Uterus (tissue), 4 donors: ENCODE measurements at places on chromosomes 3 and 15. TPM values are rescaled to one million over a fixed set of nuclear protein-coding genes. Genes with fewer than 3 reads are reported as not detected.
A peak's percentile ranks its signal among the peaks of the same experiment; 100 is the strongest.

GRCh38 chr3:102528727-102529126 lies 93.9 kb downstream of the ZPLD1 start:
- no peak overlapping the region for H3K4me3 ChIP-seq
- no peak overlapping the region for H3K27ac ChIP-seq
- no peak for DNase-seq
- H3K4me1 ChIP-seq: no peaks in the 10 kb centered on the region
- H3K27me3 ChIP-seq: no peaks in the 10 kb centered on the region

DNA sequence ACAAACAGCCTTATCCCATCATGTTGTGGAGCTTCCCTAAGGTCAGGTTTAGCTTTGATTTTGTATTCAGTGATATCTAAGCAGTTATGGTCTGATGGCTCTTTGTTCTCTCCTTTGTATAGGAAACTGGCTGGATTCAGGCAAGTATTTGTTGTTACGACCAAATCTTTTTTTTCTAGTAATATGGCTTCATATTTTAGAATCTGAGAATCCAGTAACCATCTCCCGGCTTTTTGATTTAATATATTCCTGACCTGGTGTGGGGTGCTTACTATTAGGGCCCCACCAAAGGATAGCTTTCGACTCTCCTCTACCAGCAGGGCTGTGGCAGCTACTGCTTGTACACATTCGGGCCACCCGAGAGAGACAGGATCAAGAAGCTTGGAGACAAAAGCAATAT lies 23.0 kb downstream of the ARL8B start:
- no peaks in the 10 kb centered on the region for H3K36me3 ChIP-seq
- H3K4me3 ChIP-seq: no peak overlapping the region
- H3K27ac ChIP-seq: no peak overlapping the region

- H3K4me3 ChIP-seq: no peak overlapping the region
- H3K4me1 ChIP-seq: no peaks in the 10 kb centered on the region
- H3K27ac ChIP-seq: no peak overlapping the region
- DNase-seq: no peak
Measured at GRCh38 chr3:194397757-194398312, 1.2 kb downstream of the GP5 start.

DNA sequence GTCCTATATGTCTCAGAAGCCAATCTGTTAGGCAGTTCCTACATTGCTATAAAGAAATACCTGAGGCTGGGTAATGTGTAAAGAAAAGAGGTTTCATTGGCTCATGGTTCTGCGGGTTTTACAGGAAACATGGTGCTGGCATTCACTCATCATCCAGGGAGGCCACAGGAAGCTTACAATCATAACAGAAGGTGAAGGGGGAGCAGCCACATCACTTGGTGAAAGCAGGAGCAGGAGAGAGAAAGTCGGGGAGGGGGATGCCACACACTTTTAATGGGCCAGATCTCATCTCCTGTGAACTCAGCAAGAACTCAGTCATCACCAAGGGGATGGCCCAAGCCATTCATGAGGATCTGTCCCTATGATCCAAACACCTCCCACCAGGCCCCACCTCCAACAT lies 9.1 kb downstream of the SLC49A4 start:
- H3K27ac ChIP-seq: no peak overlapping the region
- H3K4me3 ChIP-seq: no peak overlapping the region
- no peak for DNase-seq

DNA sequence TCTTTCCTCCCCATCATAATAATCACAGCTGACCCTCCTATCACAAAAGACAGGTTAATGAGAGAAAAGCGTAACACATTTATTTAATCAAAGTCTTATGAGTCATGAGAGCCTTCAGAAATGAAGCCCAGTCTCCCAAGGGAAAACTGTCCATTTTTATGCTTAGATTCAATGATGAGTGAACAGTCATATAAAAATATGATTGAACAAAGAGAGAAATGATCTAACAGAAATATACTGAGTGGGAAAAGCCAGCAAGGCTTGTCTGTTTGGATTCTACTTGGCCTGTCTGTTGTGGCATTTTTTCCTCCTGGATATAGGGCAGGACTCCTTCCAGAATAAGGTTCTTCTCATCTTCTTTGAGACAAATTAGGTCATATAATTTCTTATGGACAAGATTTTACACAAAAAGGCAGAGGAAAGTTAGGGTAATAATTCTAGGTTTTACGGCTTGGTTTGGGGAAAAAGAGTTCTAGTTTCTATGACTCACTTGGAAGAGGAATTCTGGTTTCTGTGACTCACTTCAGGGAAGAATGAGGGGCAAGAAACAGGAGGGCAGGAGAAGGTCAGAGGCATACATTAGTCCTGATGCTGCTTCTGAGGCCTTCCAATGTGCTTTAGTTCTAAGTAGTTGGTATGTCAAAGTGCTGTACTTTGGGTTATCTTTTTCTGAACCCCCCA lies 534.2 kb downstream of the ZIC1 start:
- H3K36me3 ChIP-seq: no peaks in the 10 kb centered on the region
- peak overlapping the region; percentile 56 for H3K27ac ChIP-seq
- H3K27me3 ChIP-seq: no peaks in the 10 kb centered on the region
- H3K4me3 ChIP-seq: no peak overlapping the region
- H3K4me1 ChIP-seq: no peaks in the 10 kb centered on the region

DNA sequence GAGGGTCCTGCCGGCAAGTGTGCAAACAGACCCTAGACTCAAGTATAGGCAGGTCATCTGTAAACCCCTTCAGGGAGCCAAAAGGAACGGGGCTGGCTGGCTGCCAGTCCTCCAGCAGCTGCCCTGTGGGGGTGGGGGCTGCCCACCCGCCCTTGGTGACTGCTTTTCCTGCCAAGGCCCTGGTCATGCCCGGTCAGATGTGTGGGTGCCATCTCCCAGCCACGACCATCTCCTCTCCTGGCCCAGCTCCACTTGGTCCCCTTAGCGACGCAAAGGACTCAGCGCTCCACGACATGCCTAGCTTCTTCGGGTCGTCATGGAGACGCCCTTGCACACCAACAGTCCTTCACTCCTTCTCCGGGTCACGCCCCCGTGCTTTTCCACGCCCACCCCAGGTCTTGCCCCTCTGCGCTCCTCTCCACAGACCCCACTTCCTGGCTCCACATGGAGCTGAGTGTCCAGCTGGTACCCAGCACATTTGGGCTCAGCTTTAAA lies 2.4 kb downstream of the MUC4 start:
- DNase-seq: no peak
- H3K36me3 ChIP-seq: no peaks in the 10 kb centered on the region
- H3K4me1 ChIP-seq: no peaks in the 10 kb centered on the region
- no peak overlapping the region for H3K27ac ChIP-seq
- H3K27me3 ChIP-seq: no peaks in the 10 kb centered on the region
- no peak overlapping the region for H3K4me3 ChIP-seq

GRCh38 chr3:172334671-172335207 lies 113.5 kb downstream of the GHSR start:
- H3K36me3 ChIP-seq: no peaks in the 10 kb centered on the region
- H3K27me3 ChIP-seq: no peaks in the 10 kb centered on the region
- H3K4me3 ChIP-seq: no peak overlapping the region
- DNase-seq: no peak
- H3K4me1 ChIP-seq: no peaks in the 10 kb centered on the region

DNA sequence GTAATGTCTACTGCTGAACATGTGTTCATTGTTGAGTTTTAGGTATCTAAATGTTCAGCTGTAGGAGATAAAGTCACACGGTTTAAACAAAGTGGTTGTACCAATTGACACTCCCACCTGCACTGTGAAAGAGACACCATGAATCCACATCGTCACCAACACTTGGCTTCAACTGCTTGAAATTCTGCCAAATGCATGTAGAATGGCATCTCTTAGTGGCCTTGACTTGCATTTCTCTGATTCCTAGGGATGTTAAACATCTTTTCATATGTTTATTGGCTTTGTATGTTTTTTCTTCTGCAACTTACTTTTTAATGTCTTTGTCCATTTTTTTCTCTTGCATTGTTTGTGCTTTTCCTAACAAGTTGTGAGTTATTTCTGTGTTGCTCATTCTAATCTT lies 43.4 kb downstream of the RPLP1 start:
- H3K36me3 ChIP-seq: no peaks in the 10 kb centered on the region
- no peaks in the 10 kb centered on the region for H3K27me3 ChIP-seq

DNA sequence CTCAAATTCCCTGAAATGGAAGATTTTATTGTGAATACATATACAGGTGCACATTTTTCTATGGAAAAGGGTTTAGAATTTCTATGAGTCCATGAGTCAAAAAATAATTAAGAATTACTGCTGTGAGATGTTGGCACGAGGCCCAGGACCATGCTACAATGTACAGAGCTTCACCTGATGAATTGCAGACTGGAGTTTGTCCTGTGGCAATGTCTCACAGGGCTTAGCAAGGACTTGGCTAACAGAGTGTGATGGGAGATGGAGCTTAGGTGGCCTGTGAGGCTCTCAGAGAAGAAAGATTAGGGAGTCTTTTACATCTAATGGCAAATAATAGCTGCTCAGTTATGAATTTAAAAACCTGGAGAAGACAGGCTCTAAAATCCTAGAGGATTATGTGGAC lies 219.5 kb upstream of the CBLB start:
- no peaks in the 10 kb centered on the region for H3K4me1 ChIP-seq
- H3K27me3 ChIP-seq: no peaks in the 10 kb centered on the region
- no peak for DNase-seq
- H3K36me3 ChIP-seq: no peaks in the 10 kb centered on the region
- H3K4me3 ChIP-seq: no peak overlapping the region

DNA sequence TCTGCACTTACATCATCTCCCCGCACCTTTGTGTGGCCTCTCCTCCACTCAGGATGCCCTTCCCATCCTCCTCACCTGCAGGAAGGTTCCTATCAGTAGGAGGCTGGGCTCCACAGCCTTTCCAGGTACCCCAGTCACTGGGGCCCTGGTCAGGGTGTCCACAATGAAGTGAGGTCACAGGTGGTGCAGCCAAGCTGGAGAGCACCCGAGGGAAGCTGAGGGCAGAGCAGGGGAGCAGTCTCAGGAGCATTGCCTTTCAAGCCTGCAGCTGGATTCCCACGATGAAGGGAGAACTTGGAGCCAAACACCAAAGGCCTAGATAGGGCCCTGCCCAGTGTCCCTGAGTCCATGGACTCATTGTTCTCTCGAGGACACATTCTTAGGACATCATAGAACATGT lies 23.6 kb downstream of the MGLL start:
- H3K4me3 ChIP-seq: no peak overlapping the region
- H3K27me3 ChIP-seq: no peaks in the 10 kb centered on the region
- H3K27ac ChIP-seq: no peak overlapping the region
- no peaks in the 10 kb centered on the region for H3K4me1 ChIP-seq
- H3K36me3 ChIP-seq: no peaks in the 10 kb centered on the region

DNA sequence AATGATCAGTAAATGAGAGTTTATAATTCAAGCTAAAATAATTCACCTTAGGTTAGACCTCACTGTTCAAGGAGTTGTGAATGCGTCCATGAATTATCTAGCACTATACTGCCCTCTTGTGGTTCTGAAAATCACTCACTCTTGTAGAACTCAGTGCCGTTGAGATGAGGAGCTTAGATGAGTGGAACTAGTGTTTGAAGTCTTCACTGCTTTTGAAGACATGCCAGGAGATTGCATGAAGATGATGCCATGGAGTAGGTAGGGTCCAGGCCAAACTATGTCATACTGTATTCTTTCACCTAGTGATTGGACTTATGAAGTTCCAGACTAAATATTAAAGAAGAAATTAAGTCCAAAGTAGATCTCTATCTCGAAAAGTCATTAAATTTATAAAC lies 28.8 kb downstream of the LYSMD4 start:
- H3K4me1 ChIP-seq: no peaks in the 10 kb centered on the region
- no peak overlapping the region for H3K4me3 ChIP-seq
- H3K27me3 ChIP-seq: no peaks in the 10 kb centered on the region
- peak overlapping the region; percentile 91 for H3K27ac ChIP-seq
- no peak for DNase-seq
- H3K36me3 ChIP-seq: no peaks in the 10 kb centered on the region

DNA sequence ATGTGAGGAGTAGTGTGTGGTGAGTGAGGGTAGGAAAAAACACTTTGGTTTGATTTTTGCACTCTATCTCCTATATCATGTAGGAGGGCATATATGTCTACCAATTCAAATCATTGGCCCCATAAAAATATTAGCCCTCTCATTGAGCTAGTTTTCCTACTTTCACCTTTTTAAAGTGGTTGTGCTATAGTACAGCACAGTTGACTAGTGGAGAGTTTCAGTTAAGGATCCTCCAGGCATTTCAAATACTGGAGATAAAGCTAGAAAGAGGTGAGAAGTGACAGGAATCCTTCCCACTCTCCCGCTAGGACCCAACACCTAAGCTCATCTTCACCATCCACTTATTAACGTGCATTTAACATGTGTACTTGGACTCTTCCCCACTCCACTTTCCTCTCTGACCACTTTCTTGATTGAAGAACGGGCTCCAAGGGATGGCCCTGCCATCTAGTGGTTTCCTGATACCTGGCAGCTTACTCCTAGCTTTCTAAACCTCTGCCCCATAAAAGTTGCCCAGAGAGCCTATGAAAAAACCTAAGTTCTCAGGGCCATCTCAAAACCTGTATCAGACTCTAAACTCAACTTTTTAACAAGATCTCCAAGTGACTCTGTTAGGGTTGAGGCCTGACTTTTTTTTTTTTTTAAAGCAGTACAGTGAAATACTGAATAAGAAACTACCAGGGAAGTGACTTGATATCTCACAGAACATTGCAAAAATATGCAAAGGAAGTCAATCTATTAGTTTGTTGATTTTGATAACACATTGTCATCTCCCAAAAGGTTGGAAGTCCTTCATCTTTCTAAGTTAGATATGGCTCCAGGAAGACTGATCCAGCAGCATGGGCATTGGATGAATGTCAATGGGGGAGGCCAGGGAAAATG lies 17.9 kb downstream of the IL12A start:
- no peaks in the 10 kb centered on the region for H3K4me1 ChIP-seq
- no peaks in the 10 kb centered on the region for H3K27me3 ChIP-seq
- H3K36me3 ChIP-seq: no peaks in the 10 kb centered on the region
- peak; percentile 31 for DNase-seq
- no peak overlapping the region for H3K4me3 ChIP-seq
- H3K27ac ChIP-seq: no peak overlapping the region

- H3K27ac ChIP-seq: no peak overlapping the region
- no peak overlapping the region for H3K4me3 ChIP-seq
- no peak for DNase-seq
- H3K27me3 ChIP-seq: no peaks in the 10 kb centered on the region
- no peaks in the 10 kb centered on the region for H3K36me3 ChIP-seq
- no peaks in the 10 kb centered on the region for H3K4me1 ChIP-seq
Measured at GRCh38 chr3:161250116-161250515, 29.0 kb downstream of the NMD3 start.

DNA sequence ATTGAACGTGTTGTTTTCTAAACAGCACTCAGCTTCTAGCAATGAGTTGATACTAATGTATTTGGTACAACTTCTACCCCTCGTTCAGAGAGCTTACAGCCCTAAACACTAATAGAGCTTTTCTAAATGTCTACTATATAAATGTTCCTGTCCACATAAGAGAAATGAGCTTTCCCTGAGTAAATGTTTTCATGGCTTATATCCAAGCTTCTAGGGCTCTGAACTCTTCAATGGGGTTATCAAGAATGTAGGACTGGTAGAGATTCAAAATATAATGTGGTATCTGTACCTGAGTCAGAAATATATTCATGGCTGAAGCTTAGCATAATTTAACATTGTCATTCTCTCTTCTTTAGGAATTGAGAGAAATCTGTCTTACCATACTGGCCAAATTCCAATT lies 73.4 kb downstream of the SERPINI1 start:
- no peaks in the 10 kb centered on the region for H3K27me3 ChIP-seq
- H3K4me1 ChIP-seq: no peaks in the 10 kb centered on the region
- H3K36me3 ChIP-seq: no peaks in the 10 kb centered on the region
- no peak for DNase-seq
- H3K27ac ChIP-seq: no peak overlapping the region

The MUC20 gene
- 1.5 TPM for total RNA-seq

The ATP13A5 gene
- total RNA-seq: not detected

The CNTN3 gene
- total RNA-seq: 0.85 TPM

The SLC30A4 gene
- 8.5 TPM for total RNA-seq

The ST8SIA2 gene
- not detected for total RNA-seq
